ENCODE measurements at places on chromosomes 2 and 18.

DNA sequence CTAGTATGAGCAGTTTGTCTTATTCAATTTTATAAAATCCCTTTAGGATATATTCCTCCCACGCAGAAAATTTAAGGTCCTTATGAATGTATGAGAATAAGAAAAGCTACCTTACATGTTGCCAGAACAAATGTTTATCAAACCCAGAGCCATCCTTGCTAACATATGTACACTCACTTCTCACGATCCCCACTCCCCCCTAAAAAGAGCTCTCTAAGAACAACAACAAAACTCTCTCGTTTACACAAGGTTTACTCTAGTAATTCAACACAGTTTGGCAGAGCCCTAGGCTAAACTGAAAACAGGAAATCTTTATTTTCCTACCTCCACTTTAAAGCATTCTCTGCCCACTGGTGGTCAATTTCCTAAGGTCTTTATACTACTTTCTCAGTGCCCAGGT, 504.9 kb downstream of the ZEB2 start:
- no peak for DNase-seq

DNA sequence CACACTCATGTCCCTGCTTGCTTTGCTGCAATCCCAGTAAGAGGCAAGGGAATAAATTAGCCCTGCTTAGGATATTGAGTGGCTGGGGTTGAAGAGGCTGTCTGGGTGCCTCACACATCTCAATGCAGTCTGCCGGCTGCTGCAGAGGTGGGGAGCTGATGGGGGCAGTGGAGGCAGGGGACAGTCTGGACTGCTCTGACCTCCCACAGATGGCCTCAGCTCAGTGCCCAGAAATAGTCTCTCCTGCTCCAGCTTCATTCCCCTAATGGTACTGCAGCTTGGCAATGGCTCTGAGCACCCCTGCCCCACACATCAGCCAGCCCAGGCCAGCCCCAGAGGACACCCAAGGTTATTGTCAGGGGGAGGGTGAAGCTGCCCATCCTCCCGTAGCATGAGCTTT, 21.5 kb upstream of the TNS1 start:
- no peak for DNase-seq

DNA sequence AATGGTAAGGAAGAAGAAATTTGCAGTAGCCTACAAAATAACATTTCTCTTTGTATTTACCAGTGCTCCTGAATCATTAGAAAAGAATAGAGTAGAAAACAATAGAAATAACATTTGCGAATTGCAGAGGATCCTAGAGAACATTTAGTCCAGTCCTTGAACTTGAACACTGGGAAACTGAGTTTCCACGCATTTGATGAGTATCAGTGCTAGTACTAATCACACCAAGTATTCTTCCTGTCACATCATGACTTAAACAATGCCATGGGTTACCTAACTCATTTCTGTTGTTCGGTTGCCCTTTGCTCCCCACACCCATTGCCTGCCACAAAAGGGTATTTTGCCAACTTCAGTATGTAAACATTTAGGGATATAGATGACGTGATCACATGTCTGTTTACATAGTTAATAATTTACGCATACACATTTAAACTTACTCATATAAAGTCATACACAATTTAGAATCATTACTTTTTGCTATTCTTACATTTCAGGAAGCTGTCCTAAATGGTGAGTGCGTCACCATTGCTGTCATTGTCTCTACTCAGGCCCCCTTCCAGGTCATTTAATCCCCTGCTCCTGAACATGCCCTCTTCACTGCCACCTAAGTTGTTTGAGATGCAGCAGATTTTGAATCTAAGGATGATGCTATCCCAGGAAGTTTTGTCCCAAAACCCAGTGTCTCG, 42.3 kb downstream of the CRIM1 start:
- DNase-seq: no peak

DNA sequence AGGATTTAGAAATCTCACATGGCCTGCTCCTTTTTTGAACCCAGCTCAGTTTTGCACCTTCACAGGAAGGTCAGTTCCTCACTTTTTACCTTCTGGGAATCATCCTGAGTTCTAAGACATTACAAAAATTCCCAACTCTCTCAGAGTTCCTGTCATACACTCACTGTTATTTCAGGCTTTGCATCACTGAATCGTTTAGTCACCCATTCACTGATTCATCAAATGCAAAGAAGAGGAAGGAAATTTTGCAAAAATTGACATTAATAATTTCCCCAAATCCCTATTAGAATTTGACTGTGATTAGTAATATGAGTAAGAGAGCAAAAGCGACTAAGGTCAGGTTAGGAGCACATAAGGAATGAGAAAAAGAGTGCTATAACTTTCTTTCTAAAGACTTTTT, 197.5 kb downstream of the PDE1A start:
- no peak for DNase-seq

DNA sequence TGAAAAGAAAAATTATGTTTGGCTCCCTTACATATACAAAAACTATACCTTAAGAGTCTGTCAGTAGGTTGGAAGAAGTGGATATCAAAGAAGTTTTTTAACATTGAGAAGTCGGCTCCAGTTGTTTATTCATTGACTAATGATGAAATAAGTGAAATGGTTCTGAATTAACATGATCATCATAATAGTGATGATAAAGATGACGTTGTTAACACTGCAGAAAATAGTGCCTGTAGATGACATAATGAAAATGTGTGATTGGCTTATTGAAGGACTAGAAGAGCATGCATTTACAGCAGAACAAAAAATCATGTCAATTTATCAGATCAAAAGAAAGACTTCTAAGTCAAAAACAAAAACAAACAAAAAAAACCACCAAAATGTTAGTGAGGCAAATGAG, 1125.4 kb upstream of the NXPH2 start:
- DNase-seq: no peak

DNA sequence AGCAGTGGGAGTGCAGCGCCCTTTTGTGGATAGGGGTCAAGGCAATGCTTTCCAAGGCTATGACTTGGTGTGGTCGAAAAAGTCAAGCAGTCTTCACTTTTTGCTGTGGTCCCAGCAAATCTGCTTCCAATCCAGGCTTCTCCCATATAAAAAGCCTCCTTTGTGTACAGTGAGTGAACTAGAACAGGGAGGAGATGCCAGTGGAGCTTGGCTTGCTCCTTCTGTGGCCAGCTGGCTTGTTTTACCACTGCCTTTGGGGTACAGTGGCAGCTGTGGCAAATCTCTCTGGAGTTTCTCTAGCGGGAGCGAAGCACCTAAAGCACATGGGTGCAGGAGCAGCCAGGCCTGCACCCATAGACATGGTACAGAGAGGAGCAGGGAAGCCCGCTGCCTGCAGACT, 103.5 kb downstream of the MSH2 start:
- no peak for DNase-seq

All from fibroblast of skin of left biceps (primary cell).